Stimulated activated CD4-positive, alpha-beta T cell treated with anti-CD3 and anti-CD28 coated beads, Interleukin-12 subunit alpha, Interleukin-12 subunit beta, amount 100 ng/mL, for 4 hours (primary cell): ENCODE measurements at places on chromosomes 11 and 22.

DNA sequence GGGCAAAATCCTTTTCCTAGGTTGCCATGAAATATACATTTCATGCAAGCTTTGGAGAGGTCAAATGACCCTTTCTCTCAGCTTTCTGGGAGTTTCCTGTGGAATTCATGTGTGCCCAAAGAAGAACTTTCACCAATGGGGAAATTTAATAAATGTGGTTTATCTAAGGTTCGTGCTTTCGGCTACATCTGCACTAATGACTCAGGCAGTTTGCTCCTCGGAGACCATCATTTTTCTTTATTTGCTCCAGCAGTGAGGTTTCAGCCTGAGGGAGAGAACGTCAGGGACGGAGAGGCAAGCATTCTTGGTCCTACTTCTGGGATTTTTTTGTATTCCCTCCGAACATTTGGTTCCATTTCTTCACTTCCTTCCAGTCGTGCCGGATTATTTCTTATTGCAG is 85.2 kb downstream of the FLI1 start:
- no peak for DNase-seq

- no peak for DNase-seq
These were observed 32.0 kb downstream of the TRIM66 start for GRCh38 chr11:8650401-8650990.

- no peak for DNase-seq
These were observed 14.7 kb upstream of the SYTL2 start for GRCh38 chr11:85825616-85826015.

GRCh38 chr11:10500757-10501684 is 40.0 kb downstream of the RNF141 start:
- DNase-seq, result no peak

- DNase-seq, result no peak
These were observed 7.3 kb downstream of the YPEL1 start for GRCh38 chr22:21728270-21728669.

DNA sequence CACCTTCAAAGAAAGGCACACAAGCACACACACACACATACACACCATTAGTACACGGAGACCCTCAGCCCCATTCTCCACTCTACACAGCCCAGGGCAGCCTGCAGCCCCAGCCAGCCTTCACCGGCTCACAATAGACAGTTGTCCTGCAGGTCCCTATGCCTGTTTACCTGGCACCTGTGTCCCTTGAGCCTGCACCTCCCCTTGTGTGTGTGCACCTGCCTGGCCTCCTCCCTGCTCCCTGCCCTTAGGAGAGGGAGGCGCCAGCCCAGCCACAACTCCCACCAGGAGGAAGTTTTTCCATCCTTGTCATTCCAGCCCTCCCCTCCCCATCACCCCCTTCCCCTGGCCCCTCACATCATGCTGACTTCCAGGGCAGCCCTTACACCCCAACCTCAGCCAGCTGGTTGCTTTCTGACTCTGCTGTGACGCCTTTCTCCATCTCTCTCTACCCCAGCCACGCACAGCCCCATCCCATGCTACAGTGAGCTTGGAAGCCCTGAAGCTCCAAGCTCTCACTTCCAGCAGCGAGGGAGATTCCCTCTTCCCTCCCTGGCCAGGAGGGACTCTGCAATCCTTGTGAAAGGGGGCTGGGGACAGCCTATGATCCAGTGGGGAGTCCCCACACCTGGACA is 4.4 kb downstream of the AHNAK start:
- no peak for DNase-seq

GRCh38 chr11:3836903-3837302 is 3.9 kb downstream of the RHOG start:
- DNase-seq, result peak; percentile 43

DNA sequence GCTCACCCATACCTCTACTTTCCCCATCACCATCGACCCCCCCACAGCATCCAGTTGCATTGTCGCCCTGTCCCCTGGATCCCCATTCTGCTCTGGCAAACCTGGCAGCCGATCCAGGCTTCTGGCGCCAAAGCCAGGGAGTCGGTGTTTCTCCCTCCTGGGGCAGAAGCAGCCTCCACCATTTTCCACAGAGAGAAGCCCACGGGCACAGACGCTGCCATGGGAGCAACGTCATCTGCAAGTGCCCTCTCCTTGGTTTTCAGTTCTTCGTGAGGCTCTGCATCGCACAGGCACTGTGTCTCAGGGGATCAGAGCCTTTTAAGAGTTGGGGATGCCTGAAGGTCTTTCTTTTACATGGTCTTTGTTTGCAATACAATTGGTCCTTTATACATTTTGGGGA is 2.3 kb downstream of the YPEL4 start:
- no peak for DNase-seq

DNA sequence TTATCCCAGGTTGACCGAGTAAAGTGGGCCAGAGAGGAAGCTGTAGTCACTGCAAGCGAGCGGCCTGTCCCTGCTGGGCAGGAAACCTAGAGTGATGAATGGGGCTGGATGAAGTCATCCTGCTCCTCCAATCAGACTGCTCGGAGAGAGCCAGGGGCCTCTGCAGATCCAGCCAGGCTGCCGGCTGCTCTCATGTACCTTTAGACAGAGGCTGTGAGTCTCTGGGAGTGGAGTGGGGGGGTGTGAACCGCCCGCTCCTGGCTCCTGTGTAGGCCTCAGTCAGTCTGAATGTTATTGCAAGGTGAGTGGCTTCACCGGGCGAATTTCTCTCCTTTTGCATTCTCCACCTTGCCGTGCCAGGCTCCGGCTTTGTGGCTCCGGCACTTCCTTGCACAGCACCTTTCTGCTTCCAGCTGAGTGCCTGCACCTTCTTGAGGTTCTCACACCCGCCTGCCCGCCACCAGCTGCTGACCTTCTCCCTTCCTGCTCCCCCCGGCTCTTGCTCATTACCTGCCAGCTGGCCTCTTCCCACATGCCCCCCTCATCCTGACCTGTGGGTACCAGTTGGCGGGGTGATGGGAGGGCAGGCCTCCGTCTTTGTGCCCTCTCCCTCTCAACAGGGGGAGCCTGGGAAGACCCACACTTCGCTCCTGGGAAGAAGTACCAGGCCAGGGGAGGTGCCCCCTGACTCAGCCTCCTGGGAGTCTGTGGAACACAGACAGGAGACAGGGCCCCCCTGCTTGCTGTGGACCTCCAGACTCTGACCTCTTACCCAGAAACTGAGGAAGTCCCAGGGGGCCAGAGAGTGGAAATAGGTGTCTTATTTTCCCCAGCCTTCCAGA is 79.9 kb downstream of the GRAMD1B start:
- DNase-seq, result no peak

- DNase-seq, result no peak
These were observed 1.1 kb downstream of the RBFOX2 start for GRCh38 chr22:36027579-36027934.

DNA sequence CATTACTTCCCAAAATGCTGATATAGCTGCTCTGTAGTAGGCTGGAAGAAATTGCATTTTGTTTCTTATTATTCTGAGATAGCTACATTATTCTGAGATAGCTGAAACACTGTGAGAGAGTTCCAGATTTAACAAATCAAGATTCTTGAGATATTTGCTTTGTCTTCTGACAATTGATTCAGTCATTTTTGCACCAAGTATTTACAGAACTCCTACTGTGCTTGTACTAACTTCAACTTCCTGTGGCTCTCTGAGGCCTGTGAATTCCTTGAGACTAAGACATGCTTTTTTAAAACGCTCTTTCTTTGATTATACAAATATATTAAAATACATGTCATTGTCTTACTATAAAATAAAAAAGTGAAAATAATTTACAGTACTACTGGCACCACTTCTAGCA is 52.7 kb downstream of the USP47 start:
- DNase-seq, result no peak

DNA sequence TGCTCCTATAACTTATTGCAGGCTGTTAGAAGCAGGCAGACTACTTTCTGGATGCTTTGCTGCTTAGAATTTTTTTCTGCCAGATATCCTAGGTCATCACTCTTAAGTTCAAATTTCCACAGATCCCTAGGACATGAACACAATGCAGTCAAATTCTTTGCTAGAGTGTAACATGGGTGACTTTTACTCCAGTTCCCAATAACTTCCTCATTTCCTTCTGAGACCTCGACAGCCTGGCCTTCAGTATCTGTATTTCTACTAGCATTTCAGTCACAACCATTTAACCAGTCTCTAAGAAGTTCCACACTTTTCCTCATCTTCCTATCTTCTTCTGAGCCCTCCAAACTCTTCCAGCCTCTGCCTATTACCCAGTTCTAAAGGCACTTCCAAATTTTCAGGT is 60.4 kb upstream of the ZBED5 start:
- no peak for DNase-seq

DNA sequence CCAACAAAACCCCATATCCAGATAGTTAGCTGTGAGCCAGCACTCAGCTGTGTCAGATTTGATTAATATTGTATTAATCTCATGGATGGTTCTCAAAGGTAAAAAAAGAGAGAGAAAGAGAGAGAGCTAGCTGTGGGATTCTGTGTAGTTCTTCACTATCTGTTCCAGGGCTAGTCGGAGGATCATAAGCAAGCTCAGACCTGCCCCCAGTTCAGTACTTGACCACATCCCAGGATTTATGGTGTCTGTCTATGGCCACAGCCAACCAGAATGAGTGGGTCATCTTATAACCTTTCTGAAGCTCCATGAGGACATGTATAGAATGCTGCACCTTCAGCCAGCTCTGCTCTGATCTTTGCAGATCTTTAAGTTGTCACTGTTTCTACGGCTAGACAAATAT is 13.5 kb upstream of the B3GNT6 start:
- DNase-seq, result no peak

DNA sequence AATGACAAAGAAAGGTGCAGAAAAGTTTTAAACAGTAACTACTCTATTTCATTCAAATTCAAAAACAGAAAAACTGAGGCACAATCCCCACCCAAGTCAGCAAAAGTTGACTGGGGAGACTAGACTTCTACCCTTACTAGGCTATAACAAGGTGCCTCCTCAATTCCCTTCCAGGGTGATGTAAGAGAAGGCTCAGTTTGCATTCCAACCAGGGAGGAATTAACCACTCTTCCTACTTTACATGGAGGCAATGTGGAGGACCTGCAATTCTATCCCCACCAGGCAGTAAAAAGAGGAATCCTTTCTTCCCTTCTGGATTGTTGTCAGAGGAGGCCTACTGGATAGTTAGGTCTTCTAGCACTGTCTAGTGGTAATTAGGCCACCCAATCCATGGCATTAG is 26.1 kb downstream of the TYR start:
- no peak for DNase-seq

- peak; percentile 87 for DNase-seq
These were observed 28.3 kb downstream of the SERHL2 start for GRCh38 chr22:42581762-42582716.

- DNase-seq, result no peak
These were observed 80.2 kb downstream of the PLEKHA7 start for GRCh38 chr11:16933756-16934603.

DNA sequence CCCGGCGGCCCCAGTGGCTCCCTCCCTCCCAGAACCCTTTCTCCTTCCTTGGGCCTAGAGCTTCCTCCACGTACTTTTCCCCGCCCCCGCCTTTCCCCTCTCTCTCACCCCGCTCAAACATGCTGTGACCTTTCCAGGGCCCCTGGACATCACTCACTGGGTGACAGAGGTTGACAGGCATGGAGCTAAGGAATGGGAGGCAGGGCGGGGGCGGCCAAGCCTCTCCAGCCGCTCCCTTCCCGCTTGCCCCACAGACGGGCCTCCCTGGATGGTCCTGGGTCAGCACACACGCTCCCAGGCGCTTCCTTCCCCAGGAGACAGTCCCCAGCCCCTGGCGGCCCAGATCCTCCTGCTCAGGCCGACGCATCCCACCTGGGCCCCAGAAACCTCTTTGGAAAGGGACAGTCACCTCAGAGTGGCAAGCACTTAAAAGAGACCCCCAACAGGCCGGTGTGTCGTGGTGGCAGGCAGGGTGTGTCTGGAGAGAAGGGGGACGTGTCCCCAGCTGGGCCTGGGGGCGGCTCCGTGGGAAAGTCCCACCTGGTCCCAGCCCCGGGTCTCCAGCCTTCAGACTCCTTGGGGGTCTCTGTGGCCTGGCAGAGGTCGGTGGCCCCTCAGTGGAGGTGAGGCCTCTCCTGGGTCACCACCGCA is 8.8 kb downstream of the H19 start:
- no peak for DNase-seq

- no peak for DNase-seq
These were observed 58.5 kb downstream of the IGLL5 start for GRCh38 chr22:22946131-22946530.

- DNase-seq, result no peak
These were observed 324.8 kb downstream of the DYNC2H1 start for GRCh38 chr11:103434073-103434411.

- no peak for DNase-seq
These were observed 2.0 kb upstream of the OR51S1 start for GRCh38 chr11:4851033-4851432.

DNA sequence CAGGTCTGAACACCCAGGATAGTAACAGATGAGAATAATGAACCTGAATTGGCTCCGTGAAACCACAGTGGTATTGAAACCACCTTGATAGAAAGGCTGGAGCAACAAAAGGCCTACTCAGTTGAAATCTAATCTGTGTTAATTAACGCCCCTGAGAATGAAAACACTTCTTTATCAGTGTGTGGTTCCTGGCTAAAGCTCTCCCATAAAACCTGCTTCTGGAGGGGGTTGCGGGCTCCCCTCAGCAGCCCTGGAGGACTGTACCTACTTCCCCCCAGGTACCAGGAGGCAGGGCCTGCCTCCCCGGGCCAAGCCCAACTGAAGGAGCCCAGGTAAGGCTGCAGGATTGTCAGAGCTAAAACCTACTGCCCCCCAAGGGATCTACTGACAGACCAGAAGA is 54.6 kb downstream of the PLEKHA7 start:
- no peak for DNase-seq

DNA sequence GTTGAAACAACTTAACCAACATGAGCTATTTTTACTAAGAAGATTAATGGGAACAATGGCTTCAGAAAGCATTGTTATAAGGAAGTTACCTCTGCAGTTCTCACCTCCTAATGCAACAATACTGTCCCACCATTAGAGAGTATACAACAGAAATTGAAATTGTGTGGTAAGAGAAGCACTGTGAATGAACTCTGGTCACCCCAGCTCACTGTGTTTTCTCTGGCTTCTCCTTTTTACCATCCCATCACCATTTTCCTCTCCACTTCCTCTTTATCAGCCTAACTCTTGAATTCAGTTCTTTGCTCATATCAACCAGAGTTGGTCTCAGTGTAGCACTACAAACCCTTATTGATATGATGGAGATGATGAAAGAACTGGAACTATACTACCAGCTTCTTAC is 138.0 kb upstream of the POU2AF2 start:
- DNase-seq, result no peak

DNA sequence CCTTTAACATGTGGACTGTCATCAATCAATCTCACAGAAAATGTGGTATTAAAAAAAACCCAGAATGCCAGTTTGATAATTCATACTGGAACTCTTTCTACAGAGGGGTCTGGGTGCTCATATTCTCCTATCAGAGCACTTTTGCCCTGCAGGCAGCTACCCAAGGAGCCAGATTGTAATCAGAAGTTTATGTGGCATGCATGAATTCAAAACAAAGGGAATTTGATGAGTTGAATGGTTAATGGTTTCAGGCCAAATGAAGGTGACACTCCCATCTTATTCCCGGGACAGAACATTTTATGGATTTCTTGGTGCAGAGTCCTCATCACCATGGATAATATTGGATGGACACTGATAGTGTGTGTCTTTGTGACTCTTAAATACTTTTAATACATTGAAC is 38.4 kb upstream of the CLPB start:
- DNase-seq, result no peak
